ENCODE measurements at places on chromosomes 7 and 10. TPM values are rescaled to one million over a fixed set of nuclear protein-coding genes. Genes with fewer than 3 reads are reported as not detected.

- no peak for ATAC-seq
Observed at GRCh38 chr10:124601431-124602120, 140.0 kb downstream of the LHPP start.

GRCh38 chr7:13093160-13093559 is 405.7 kb downstream of the ARL4A start:
- ATAC-seq, result no peak

DNA sequence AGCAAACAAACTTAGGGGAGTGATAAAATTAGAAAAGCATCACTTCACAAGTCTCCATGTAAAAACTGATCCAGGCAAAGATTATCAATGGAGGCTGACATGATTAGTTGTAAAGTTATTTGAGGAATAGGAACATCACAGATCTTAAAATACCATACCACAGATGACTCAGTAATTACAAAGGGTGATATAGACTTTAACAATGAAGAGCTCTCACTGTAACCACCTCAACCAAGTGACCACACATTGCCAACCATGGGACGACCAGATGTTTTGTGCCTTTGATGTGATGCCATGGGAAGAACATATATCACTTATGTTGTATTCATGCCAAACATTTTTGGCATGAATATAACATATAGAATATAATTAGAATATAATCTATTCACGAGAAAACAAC is 11.7 kb downstream of the AASS start:
- no peak for ATAC-seq

Gene MMP21
- not detected for total RNA-seq

- ATAC-seq, result no peak
Observed at GRCh38 chr10:31586723-31587638, 268.0 kb downstream of the ZEB1 start.

GRCh38 chr7:129227646-129228578 is 3.1 kb downstream of the AHCYL2 start:
- ATAC-seq, result no peak

Gene PALD1
- 0.17 TPM for total RNA-seq

GRCh38 chr7:56174875-56175760 is 58.9 kb upstream of the NUPR2 start:
- no peak for ATAC-seq

Gene TACC2
- not detected for total RNA-seq

DNA sequence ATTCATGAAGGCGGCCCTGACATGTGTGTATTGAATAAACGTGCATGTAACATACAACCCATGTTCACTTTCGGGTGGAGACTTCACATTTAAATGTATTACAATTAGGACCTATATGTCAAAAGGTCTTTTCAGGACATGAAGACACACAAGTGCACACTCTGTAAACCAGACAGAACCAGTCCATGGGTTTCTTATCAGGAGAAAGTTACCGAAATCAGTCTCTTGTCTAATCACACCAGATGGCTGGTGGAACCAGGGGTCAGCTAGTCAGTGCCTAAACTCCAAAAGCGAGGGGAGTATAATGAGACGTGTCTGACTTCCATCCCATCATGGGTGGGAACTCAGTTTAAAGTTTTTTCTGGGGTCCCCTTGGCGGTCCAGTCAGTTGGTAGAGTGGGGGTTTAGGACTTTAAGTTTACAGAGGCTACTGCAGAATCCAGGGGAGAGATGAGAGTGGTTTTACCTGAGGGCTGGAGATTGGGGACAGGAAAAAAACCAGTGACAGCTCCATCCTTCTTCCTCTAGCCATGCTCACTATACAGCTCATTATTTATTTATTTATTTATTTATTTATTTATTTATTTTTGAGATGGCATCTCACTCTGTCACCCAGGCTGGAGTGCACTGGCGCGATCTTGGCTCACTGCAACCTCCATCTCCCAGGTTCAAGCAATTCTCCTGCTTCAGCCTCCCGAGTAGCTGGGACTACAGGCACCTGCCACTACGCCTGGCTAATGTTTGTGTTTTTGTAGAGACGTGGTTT is 251.3 kb upstream of the LYZL1 start:
- no peak for ATAC-seq

DNA sequence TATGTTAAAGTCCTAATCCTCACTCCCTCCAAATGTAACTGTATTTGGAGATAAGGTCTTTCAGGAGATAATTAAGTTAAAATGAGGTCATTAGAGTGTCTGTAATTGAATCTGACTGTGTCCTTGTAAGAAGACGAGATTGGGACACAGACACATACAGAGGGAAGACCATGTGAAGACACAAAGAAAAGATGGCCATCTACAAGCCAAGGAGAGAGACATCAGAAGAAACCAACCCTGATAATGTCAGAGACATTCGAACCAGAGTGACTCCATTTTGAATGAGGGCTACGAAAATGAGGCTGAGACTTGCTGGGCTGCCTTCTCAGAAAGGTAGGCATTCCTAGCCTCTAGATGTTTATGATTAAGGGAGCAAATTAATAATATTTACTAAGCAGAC is 542 bp upstream of the SAMD9L start:
- ATAC-seq, result no peak

GRCh38 chr10:121696854-121697253 is 98.6 kb upstream of the FGFR2 start:
- no peak for ATAC-seq

Gene ITGA8
- total RNA-seq, result not detected

GRCh38 chr10:31103112-31103511 is 71.4 kb upstream of the ZNF438 start:
- ATAC-seq, result no peak

- ATAC-seq, result no peak
Observed at GRCh38 chr10:120656107-120656506, 195.1 kb upstream of the WDR11 start.

GRCh38 chr7:149180722-149181449 is 14.5 kb upstream of the ZNF282 start:
- no peak for ATAC-seq

DNA sequence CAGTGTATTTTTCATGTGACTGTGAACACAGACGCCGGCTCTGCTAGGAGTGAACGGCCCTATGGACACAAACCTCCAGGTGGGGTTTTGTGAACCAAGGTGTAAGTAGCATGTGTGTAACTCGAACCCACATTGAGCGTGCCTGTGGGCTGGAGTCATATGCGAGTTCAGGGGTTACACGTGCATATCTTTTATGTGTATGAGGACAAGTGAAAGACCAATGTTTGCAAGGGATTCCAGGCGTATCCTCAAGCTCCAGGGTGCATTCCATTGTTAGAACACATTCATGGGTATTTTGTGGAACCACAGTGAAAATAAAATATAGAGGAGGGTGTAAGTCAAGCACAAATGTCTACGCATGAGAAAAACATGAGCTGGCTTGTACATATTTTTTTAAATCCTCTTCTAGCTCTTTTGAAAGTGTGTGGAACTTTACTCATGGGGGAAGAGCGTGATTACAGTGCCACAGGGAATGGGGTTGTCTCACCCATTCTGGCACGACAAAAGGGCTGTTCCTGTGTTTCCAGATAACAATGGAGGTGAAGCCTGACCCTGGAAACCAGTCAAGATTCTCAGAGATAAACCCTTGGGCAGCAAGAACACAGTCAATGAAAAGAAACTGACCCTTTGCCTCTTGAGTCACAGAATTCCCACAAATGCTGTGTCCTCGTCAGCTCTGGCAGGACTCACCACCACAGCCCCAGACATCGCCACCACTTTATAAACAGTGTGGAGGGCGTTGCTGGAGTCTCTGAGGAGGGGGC is 37.0 kb upstream of the GOT1 start:
- no peak for ATAC-seq

Gene CDC14C
- total RNA-seq, result not detected

- ATAC-seq, result peak; percentile 40
Observed at GRCh38 chr10:5512881-5513612, 11.7 kb upstream of the CALML3 start.

- ATAC-seq, result peak; percentile 93
Observed at GRCh38 chr7:131057794-131058070, 269.9 kb upstream of the MKLN1 start.

- ATAC-seq, result no peak
Observed at GRCh38 chr10:28600056-28600455, 67.1 kb downstream of the WAC start.

- peak; percentile 45 for ATAC-seq
Observed at GRCh38 chr7:6705959-6706665, 635 bp downstream of the ZNF12 start.

- ATAC-seq, result no peak
Observed at GRCh38 chr10:130773941-130774340, 537.6 kb downstream of the TCERG1L start.

- no peak for ATAC-seq
Observed at GRCh38 chr10:79323602-79324001, 23.7 kb upstream of the PPIF start.

- ATAC-seq, result no peak
Observed at GRCh38 chr10:22839639-22840038, 88.2 kb upstream of the ARMC3 start.

Gene ZNF503
- total RNA-seq, result 0.13 TPM

GRCh38 chr10:1535301-1535965 is 201.9 kb downstream of the ADARB2 start:
- no peak for ATAC-seq

Gene SCRN1
- 5.4 TPM for total RNA-seq

GRCh38 chr10:103969857-103970627 is 3.1 kb downstream of the SLK start:
- no peak for ATAC-seq

DNA sequence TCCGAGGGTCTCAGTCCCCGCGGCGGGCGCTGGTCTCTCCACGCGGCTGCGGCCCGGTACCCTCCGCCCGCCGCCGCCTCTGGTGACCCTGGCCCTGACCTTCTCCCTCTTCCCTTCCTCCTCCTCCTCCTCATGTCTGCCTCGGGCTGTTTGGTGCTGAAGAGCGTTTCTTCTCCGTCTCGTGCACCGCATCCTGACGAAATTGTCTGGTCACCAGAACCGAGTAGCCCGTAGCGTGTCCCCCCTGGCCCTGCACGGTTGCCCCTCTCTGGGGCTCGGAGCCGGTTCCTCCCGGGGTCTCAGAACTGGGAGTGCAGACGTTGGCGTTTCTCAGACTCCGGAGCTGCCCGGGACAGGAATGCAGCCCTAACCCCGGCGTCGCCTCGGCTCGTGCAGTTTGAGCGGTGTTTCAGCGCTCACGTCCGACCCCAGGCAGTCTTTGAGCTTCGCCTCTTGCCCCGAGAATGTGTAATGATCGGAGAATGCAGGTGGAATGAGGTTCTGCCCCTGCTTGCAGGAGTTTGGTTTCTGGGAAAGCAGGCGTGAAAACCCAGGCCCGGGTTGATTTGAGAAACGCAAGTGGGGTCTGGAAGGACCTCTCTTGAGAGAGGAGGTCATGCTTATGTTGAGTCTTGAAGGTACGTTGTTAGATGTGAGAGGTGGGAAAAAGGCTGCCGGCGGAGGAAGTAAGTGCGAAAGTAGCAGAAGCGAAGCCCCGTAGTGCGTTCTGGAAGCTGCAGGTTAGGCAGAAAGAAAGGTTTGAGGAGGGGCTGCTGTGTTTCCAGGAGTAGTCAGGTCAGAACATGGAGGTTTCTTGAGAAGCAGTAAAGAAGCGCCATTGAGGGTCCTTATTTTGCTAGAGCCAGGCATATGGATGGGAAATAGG is 743 bp downstream of the RBM17 start:
- ATAC-seq, result peak; percentile 13

GRCh38 chr10:58712141-58712540 is 199.5 kb downstream of the BICC1 start:
- no peak for ATAC-seq

DNA sequence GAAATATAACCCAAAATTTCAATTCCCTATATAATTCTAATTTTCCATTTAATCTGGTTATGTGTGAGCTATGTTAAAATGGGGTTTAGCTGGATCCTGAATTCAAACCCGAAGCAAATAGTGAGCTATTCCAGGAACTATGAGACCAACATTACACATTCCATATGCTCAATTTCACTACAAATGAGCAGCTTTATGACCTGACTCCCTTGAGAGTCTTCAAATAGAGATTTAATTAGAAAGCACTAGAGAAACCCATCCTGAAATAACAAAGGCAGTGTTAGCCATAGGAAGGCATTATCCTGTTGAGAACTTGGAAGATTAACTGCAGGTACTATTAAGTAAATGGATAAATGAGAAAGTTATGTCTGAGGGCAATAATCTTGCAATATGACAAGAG is 890.0 kb downstream of the GRM8 start:
- no peak for ATAC-seq

DNA sequence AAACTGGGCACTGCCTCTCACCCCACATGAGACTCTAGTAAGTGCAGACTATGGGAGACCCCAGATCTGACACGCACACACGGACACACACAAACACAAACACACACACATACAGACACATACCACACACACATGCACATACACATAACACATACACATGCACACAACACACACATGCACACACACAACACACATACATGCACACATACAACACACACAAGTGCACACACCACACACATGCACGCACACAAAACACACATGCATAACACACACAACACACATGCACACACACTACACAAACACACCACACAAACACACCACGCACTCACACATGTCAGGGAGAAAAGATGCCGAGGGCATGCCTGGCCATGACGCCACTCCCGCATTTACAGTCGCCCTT is 205.5 kb downstream of the TYW1B start:
- no peak for ATAC-seq

GRCh38 chr10:94521276-94522250 is 24.0 kb upstream of the HELLS start:
- ATAC-seq, result no peak

- no peak for ATAC-seq
Observed at GRCh38 chr7:128266883-128267594, 26.0 kb downstream of the LEP start.

Gene TMEM213
- not detected for total RNA-seq

Measured in activated T-helper 17 cell treated with anti-CD3 and anti-CD28 coated beads, Interleukin-2, amount 50 U/mL, for 72 hours (primary cell).